ENCODE measurements at places on chromosomes 16 and 17.

DNA sequence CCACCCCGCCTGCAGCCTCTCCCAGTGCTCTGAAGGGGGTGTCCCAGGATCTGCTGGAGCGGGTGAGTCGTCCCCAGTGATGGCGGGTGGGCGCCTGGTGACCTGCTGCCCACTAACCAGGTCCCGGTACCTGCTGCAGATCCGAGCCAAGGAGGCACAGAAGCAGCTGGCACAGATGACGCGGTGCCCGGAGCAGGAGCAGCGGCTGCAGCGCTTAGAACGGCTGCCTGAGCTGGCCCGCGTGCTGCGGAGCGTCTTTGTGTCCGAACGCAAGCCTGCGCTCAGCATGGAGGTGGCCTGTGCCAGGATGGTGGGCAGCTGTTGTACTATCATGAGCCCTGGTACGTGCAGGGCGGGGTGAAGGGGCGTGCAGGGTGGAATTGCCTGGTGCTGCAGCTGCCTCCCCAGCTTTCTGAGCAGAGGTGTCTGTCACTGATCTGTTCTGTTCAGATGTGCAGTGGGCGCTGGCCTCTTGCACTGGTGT, 3.6 kb downstream of the CDT1 start:
- no peak for DNase-seq

DNA sequence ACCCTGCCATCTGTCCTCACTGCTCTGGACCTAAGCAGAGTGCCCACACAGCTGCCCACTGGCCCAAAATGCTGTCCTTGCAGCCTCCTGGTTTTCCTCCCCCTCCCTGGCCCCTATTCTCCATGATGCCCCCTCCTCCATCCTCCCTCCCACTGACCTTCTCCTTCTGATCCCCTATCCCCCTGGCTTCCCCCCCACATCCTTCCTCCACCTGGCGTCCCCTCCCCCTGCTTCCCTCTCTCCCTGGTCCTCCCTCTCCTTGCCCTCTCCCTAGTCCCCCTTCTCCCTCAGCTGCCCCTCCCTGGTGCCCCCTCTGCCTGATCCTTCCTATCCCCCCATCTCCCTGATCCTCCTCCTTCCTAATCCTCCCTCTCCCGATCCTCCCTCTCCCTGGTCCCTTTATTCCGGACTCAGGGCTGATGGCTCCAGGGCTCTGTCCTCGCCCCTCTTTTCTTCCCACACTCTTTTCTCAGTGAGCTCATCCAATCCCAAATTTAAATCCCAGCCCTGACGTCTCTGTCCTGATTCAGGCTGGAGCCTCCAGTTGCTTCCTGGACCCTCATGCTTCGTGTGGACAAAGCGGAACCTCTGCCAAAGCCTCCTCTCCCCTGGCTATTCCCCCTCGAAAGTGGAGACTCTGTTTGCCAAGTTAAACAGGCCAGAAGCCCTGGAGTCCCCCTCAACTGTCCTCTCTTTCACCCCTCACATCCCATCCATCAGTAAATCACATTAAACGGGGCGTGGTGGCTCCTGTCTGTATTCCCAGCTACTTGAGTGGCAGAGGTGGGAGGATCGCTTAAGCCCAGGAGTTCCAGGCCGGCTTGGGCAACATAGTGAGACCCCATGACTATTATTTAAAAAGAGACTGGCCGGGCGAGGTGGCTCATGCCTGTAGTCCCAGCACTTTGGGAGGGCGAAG, 18.1 kb upstream of the RHBDF2 start:
- no peak for DNase-seq

- DNase-seq: no peak
Measured at GRCh38 chr16:35184356-35184870, 1725.0 kb downstream of the TP53TG3F start.

DNA sequence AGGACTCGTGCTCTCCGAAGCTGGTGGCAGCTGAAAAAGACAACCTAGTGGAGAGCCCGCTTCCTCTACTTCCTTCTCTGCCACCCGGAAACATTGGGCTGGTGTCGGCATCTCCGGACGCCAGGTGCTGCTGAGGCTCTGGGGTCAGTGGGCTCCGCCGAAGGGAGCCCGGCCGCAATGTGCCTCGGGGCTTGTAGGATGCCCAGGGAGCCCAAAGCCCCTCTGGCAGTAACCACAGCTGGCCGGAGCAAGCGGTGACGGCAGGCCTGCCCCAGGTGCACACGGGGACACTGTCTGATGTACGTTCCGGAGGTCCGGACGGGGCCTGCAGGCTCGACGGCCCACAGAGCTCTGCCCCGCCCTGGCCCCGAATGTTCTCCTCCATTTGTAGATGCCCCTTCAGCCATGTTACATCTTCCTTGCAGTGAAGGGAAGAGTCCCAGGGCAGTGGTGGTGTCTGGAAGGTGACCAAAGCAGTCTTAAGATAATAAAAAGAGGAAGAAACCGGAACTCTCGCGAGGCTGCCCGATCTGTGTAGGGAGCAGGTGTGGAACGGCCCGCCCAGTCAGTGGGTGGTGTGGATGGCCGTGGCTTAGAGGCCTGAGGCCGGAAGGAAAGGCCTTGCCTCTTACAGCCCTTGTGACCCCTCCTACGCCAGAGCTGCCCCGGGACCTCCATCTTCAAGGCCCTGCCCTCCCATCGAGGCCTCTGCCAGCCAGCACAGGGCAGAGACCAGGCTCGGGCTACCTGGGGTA, 22.6 kb downstream of the NDUFAF8 start:
- no peak for DNase-seq

DNA sequence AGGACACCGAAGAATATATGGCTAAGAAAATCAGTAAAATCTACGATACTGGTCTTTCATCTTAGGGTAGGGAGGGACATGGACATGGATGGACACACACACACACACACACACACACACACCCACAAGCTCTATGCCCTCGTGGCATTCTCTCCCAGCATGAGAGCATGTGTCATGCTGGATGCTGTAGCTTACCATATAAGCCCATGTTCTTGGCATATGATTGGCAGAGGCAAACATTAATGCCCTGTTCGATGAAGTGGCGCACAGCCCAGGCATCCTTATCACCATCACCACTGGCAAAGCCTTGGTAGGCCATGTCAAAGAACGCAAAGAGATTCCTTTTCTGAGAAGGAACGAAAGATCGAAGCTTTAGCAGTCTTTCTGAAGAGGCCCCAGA, 17.6 kb downstream of the GOT2 start:
- no peak for DNase-seq

DNA sequence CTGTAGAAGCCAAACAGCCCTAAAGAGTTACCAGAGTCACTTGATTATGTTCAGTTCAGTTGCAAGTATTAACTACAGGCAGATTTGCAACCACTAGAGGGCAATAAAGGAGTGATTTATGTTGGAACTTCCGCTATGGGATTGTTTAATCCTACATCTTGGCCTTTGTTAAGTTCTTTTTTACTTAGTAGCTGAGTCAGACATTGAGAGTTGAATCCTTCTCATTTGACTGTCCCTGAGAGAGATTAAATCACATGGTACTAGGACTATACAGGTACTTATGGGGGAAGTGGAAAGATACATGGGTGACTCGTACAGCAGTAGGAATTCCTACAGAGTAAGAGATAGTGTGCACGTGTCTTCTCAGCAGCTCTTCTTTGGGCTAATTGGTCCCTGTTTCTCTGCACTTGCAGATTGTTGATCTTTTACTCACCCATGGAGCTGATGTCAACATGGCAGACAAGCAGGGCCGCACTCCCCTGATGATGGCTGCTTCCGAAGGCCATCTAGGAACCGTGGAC, 40.3 kb downstream of the CYB561 start:
- no peak for DNase-seq

DNA sequence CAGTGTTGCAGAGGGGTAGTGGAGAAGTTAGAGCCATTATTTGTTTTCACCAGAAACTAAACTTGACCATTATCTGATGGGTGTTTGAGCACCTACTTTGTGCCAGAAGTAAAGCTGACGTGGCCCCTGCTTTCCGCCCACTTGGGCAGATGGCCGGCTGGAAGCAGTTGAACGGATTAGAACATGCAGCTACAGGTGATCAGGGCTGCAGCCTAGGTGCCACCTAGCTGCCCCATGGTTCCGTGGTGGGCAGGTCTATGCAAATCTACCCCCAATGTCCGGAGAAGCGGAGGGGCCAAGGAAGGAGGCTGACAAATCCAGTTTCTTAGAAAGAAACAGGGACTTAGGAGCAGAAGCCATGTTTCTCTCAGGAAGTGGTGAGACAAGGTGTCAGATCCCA, 62.7 kb downstream of the B9D1 start:
- no peak for DNase-seq
